Motor neuron (in vitro differentiated cells): ENCODE measurements at places on chromosomes 4 and X. TPM values are rescaled to one million over a fixed set of nuclear protein-coding genes. Genes with fewer than 3 reads are reported as not detected.

DNA sequence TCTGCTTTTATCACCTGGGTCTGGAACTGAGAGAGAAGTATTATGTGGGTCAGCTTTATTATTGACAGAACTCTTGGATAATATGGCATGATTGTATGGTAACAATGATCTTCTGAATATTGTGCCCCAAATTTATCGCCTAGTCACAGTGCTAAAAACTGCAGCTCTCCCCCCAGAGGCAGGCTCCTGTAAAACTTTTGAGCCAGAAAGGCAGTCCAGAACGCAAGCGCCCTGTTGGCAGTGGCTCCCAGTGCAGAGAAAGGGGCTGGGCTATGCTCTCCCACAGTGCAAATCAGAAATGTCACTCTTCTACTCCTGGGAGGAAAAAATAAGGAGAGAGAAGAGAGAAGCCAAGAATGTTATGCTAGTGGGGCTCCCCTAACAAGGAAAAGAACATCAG lies 50.5 kb downstream of the HELT start:
- ATAC-seq, result no peak

Gene ADH1B
- 0.15 and 0.28 TPM in 2 replicates for total RNA-seq

GRCh38 chrX:154719132-154719675 lies 31.7 kb downstream of the GAB3 start:
- ATAC-seq, result no peak

DNA sequence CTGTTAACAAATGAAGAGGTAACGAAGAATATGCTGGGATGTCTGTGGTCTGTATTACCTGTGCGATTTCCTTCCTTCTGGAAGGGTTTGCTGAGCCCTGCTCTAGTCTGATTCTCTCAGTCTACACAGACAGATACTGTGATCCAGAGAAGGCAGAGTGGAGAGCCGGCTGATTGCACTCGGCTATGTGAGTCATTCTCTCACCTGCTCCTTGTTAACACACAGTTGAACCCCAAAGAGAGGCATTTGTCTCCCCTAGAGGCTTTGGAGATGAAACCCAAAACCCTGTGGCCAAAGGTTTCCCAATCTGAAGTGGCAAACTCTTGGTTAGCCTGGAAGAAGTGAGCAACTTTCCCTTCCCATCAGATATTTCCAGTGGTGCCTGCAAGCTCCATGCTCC lies 78.1 kb upstream of the GPC4 start:
- no peak for ATAC-seq

Gene CSAG1
- 0.36 TPM in 1 of 2 replicates, not detected in the other for total RNA-seq

- ATAC-seq, result no peak
These were observed 620.0 kb downstream of the ANKRD50 start for GRCh38 chr4:124092541-124092984.

Gene COX7B2
- not detected in 2 replicates for total RNA-seq

Gene OTUD6A
- not detected in 2 replicates for total RNA-seq
